Fibroblast of upper back skin (primary cell): ENCODE measurements at places on chromosomes 13 and 19.

DNA sequence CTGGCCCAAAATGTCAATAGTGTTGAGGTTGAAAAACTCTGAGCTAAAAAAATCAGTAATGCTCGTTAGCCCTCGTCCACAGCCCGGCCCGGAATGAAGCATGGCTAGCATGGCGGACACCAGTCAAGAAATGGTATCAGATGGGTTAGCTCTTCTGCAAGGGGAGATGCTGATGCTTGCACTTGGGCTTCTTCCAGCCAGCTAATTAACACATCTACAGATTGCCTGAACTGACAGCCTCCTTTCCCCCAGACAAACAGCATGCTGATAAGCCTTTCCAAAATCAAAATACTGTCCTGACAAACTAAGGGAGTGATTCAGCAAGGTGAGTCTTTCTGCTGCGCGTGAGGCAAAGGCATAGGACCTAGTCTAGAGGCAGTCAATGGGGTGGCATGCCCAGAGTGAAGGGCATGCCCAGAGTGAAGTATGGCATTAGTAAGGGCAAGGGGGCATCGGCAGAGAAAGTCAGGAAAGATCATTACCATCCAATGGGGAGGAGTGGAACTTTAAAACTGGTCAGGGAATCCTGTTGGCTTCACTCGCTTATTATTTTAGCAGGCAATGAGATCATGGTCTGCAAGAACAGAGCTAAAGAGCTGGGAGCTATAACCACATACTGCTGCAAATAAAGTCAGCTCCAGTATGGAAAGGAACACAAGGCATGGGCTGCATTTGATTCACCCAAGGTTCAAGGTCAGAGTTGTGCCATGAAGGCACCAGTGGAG, 30.2 kb upstream of the UBE2L5 start:
- DNase-seq, result no peak

- DNase-seq, result no peak
These were observed 23.5 kb downstream of the FLT1 start for GRCh38 chr13:28471421-28471820.

DNA sequence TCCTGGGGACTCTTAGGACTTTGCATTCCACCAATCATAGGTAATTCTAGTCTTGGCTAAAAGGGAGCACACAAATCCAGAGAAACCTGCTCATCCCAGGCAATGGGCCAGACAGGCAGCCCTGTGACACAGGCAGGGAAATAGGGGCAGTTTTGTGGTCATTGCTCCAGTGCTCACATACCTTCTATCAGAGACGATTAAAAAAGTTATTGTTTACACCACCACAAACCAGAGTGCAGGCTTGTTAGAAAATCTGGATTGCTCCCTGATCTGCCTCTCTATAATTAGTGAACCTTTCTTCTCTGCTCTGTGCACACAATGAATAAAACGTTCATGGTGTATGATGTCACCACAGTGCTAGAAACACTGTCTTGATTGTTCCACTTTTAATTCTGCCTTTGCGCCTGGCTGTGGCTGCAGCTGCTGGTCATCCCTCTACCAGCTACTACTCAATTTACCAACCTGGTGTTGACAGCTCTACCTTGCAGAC, 121.6 kb upstream of the SPATA13 start:
- DNase-seq, result peak; percentile 52

DNA sequence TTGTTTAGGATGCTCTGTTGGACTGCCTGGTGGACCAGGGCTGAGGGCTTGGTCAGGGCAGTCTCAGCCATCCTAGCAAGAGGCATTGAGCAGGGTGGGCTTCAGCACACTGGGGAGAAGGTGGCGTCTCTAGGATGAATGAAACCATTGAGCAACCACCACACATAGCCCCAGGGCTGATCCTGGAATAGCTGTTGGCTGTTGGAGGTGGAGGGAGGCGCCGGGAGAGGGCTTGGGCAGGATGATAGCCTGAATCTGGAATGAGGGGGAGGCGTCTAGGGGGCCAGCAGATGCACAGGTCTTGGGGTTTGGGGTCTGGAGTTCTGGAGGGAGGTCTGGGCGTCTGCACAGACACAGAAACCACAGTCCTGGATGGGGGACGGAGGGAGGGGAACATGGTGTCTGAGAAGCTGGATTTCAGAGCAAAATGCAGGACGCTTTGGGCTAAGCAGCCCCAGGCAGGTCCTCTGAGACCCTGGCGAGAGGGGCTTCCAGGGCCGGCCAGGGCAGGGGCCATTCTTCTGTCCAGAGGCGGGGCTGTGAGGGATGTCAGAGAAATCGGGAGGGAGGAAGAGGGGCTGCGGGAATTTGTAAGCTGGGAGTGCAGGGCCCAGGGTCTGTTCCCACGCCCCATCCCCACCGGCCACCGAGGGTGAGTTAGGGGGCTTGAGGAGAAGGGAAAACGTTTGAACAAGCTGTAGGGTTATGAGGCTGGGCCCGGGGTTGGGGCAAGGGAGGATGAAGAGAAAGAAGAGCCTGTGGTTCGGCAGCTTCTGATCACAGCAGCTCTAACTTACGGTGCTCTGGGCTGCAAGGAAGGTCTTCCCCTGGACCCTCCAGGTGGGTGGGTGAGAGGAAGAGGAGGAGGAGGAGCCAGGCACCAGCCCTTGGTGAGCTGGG, 5.2 kb downstream of the TRAPPC5 start:
- DNase-seq, result no peak

GRCh38 chr13:98222081-98222554, 45.0 kb upstream of the RNF113B start:
- peak; percentile 64 for DNase-seq

- DNase-seq, result no peak
These were observed 18.0 kb upstream of the C1QTNF9B start for GRCh38 chr13:23915308-23915707.

DNA sequence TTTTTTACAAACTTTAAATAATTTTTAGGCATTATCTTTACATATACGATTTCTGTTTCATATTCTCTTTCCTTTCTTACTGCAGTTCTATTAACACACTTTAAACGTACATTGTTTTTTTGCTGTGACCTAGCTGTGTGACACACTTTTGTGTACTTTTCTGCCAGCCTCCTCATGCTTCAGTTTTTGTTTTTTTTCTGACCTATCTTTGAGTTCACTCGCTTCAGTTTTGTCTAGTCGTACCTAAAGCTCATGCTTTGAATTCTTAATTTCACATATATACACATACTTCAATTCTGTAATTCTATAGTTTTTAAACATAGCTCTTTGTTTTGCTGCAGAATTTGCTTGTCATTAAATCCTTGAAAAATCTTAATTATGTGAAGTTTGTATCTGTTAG, 150.4 kb downstream of the PDS5B start:
- DNase-seq, result no peak

DNA sequence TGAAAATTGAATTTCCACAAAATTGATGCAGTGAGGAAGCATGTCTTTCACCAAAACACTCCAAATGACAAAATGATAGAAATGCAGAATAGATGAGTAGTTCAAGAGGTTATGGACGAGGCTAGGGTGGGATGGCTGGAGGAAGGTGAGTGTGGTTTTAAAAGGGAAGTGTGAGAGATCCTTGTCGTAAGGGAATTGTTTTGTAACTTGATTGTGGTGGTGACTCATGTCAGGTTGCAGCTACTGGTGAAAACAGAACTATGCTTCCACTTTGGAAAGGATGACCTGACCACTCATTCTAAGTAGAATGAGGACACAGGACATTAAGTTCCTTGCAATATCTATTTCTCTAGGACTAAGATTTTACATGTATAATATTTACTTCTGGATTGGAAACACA, 345.7 kb downstream of the MTUS2 start:
- peak; percentile 19 for DNase-seq

- DNase-seq, result no peak
These were observed 2.8 kb downstream of the KCTD15 start for GRCh38 chr19:33799476-33799875.

DNA sequence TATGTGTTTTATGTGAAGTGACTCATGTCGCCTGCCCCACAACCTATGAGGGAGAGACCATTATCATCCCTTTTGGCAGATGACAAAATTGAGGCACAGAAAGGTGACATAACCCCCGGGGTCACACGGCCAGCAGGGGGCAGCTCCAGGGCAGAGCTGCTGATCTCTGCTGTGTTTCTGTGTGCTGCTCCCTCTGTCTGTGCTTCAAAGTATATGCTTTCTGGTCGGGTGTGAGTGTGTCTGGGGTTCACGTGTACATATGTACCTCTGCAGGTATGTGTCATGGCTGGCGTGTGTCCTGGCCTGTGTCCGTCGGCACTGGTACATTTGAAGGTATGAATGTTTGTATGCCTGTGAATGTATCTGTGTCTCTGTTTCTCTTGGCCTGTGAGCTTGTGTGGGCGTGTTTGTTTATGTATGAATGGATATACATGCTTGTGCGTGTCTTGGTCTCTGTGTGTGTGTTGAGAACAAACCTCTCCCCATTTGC, 7.1 kb downstream of the LIPE start:
- DNase-seq, result no peak

DNA sequence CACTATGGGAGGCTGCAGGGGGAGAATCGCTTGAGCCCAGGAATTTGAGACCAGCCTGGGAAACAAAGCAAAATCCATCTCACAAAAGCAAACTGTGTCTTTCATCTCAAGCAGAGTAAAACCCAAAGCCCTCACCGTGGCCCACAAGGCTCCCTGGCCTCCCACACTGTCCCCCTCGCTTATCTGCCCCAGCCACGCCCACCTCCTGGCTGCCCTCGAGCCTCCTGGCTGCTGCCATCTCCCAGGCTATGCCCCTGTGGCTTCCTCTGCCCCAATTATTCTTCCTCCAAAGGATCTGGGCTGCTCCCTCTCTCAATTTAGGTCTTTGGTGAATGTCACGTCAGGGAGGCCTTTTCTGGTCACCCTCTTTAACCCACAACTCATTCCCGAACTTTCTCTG, 3.6 kb downstream of the RABAC1 start:
- no peak for DNase-seq

DNA sequence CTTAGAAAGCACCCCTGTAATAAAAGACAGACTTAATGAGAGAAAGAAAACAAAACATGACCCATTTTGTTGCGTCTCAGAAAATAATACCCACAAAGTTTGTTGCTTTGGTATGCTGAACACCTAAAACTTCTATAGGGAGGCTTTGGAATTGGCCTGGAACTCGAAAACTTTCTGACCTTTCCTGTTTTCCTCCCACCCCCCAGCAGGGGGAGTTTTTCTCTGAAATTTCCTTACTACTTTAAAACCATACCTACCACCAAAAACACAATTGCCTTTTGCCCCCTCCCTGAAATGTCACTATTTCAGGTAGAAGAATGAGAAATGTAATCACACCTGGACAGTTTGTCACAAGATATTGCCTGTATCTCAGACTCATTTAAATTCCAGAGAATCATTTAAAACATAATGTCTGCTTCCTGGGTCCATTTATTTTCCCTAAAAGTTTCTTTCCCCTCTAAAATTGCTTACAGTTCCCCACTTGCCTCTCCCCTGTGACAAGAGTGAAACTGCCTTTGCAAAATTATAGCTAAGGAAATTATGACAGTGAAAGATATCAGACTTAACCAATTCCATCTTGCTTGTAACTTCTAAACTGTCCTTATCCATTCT, 2700.2 kb downstream of the PCDH9 start:
- no peak for DNase-seq

GRCh38 chr19:15015946-15016542, 33.2 kb upstream of the CASP14 start:
- peak; percentile 2 for DNase-seq

- DNase-seq, result no peak
These were observed 13.8 kb upstream of the OLFM4 start for GRCh38 chr13:53014495-53015443.

DNA sequence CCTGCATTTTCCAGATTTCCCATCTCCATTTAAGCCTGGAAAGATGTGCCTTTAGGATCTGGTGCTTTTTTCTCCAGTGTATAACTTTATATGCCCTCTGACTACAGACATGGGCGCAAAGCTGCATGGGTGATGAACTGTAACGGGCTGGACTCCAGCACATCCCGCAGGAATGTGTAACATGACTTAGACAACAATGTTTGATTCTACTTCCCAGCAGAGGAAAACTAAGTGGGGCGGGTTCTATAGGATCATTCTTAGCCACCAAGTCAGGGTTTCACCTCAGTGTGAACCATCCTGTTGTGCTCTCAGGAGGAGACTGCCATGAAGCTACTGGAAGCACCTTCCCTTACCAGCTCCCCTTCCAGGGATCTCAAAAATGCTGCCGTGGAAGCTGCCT, 93.2 kb upstream of the SERP2 start:
- DNase-seq, result peak; percentile 55

DNA sequence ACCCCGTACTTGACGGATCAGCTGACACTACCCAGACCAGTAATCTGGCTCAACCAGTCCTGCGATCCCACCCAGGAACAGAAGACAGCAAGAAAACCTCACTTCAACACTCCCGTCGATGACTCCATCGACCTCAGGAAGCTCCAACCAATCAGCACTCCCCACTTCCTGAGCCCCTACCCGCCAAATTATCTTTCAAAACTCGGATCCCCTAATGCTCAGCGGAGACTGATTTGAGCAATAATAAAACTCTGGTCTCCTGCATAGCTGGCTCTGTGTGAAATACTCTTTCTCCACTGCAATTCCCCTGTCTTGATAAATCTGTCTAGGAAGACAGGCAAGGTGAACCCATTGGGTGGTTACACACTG, 1.2 kb downstream of the LSM4 start:
- DNase-seq, result peak; percentile 39

- DNase-seq, result no peak
These were observed 367 bp downstream of the NDUFS7 start for GRCh38 chr19:1384085-1384462.
